ENCODE measurements at places on chromosomes 12 and 14.

- DNase-seq = no peak
Measured at GRCh38 chr12:110922652-110923051, 2.3 kb upstream of the MYL2 start.

GRCh38 chr14:38828183-38828827 lies 274.7 kb downstream of the SEC23A start:
- DNase-seq = no peak

DNA sequence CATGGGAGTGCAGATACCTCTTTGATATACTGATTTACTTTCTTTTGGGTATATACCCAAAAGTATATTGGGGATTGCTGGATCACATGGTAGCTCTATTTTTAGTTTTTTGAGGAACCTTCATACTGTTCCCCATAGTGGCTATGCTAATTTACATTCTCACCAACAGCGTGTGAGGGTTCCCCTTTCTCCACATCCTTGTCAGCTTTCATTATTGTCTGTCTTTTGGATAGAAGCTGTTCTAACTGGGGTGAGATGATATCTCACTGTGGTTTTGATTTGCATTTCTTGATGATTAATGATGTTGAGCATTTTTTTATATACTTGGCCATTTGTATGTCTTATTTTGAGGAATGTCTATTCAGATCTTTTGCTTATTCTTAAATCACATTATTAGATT lies 44.1 kb upstream of the JDP2 start:
- no peak for DNase-seq

GRCh38 chr12:132523576-132524331 lies 33.8 kb downstream of the FBRSL1 start:
- DNase-seq = no peak

GRCh38 chr12:12600659-12601058 lies 11.0 kb upstream of the CREBL2 start:
- no peak for DNase-seq

DNA sequence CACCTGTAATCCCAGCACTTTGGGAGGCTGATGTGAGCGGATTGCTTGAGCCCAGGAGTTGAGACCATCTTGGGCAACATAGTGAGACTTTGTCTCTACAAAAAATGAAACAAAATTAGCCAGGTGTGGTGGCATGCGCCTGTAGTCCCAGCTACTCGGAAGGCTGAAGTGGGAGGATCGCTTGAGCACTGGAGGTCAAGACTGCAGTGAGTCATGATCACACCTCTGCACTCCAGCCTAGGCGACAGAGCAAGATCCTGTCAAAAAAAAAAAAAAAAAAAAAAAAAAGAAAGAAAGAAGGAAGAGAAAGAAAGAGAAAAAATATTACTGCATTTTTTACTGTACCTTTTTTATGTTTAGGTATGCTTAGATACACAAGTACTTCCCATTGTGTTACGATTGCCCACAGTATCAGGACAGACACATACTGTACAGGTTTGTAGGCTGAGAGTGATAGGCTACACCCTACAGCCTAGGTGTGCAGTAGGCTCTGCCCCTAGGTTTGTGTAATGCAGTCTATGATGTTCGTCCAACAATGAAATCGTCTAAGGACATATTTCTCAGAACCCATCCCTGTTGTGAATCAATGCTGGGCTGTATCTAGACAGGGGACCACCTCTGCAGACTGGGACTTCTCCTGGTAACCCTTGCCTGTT lies 160.4 kb upstream of the PWP1 start:
- DNase-seq = no peak

- DNase-seq = no peak
Measured at GRCh38 chr14:102605029-102605428, 12.6 kb downstream of the RCOR1 start.

DNA sequence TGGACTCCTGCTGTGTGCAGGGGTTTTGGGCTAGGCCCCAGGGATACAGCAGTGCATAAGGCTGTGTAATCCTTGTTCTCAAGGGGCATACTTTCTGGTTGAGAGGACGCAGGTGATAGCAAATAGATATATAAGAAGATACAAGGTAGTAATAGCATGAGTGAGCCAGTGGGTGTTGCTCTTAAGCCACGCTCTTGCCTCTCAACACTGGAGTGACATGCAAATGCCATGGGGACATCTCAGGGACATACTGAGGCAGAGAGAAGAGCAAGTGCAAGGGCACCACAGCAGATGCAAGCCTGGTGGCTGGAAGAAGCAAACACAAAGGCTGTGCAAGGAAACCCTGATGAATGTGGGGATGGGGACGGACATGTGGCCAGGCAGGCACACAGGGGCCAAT lies 223.3 kb downstream of the CHST11 start:
- DNase-seq = no peak

DNA sequence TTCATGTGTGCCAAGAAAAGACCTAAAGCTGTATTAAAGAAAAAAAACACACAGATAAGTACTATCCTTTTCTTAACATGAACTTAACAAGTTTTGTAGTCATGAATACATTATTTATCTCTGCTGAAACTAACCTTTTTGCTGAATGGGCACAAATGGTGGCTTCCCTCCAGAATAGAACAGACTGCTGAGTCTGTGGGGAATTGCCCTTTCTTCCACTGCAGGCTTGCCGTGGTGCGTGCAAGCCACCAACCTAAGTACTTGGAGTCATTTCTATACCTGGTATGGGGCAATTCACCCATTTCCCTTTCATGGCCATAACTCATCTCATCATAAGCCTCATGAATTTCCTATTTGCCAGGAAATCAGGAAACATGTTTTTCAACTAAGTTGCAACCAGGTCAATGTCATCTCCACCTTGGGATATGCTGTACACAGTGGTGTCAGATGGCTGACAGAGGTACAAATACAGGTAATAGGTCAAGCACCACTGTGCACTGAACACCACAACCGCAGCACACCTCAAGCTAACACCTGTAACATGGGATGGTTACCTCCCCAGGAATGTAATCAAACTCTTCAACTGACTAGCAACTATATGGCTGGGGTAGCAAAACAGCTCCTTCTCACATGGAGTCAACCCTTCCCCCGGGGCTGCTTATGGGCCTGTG lies 49.9 kb downstream of the CATSPERB start:
- DNase-seq = no peak

DNA sequence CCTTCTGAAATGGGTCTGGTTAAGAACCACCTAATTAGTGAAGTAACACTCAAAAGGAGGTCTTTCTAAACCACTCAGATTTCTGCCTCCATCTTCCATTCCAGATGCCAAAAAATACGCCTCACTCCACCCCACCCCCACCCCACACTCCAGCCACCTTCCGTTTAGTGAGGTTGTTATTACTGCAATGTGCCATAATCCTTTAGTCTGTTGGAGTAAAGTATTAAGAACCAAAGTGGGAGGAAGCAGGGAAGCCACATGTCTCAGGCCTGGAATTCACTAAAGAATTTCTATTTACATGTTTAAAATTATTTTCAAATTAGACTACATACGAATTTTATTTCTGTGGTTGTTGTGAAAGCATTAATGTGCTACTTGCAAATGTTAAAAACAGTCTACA lies 7.4 kb downstream of the KIF21A start:
- no peak for DNase-seq

DNA sequence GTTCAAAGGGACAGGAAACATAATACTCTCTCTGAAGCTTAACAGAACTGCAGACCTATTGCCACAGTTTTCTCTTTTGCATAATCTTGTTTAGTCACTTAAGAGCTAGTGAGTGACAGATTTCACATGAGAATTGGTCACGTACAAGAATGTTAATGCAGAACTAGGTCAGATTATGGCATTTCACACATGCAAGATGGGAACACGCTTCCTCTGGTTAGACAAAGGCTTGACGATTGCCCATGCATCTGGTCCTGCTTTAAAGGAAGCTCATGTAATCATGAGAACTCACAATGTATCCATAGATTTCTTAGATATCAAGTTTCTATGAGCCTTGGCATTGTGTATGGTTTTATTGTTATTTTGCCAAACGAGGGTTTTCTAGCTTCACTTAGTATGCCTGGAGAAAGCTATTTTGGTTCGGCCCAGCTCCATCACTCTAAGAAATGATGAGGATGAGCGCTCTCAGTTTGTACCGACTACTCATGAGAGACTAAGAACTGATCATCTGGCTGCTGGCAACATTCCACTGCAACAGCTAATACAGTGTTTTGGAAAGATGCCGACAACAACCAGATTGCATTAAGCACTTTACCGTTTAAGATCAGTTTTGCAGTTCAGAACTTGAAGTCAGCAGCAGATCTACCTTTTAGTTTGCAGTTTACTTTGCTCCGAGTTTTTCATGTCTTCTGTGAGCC lies 380.0 kb downstream of the DIO2 start:
- no peak for DNase-seq

DNA sequence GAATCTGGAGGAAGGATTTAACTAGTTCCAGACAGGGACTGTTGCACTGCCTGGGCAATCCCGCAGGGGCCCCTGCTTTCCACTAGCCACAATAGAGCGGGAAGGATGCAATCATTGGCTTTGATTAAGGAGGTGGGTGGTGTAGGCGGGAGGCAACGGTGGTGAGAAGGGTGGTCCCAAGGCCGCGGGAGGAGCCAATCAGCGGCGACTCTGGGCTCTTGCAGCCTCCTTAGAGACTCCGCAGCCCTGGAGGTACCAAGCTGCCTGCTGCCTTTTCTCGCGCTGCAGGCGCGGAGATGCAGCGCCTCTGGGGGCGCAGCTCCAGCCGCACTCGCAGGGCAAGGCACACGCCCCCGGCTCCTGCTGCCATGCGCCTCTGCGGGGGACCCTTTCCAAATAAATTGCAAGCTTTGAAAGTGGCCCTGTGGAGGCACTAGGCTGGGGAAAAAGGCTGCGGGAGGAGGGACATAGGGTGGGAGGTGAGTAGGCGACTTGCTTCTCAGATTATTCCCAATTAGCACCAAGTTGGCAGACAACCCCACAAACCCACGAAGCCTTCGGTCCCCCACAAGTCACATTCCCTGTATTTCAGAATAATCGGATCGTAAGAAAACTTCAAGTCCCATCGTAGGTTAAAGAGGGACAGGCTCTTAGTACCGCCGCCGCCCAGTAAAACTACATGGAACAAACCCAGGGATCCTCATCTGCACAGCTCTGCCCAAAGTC lies 858 bp upstream of the KCNA1 start:
- no peak for DNase-seq

DNA sequence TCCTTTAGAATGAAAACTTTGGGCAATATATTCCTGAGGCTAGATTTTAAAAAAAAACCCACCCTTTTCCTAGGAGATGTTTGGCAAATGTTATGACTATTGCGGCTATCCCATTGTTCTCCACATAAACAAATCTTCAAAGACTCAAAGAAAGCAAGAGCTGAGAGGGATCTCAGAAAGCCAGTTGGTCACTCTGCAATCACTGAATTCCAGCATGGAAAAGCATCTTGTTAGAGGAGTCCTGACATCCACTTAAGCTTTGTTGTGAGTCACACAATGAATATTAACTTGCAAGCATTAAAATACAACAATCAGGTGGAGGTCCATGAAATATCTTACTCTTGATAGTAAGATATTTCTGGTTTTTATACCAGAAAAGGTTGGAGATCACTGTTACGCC lies 11.0 kb upstream of the PTPRB start:
- DNase-seq = no peak

DNA sequence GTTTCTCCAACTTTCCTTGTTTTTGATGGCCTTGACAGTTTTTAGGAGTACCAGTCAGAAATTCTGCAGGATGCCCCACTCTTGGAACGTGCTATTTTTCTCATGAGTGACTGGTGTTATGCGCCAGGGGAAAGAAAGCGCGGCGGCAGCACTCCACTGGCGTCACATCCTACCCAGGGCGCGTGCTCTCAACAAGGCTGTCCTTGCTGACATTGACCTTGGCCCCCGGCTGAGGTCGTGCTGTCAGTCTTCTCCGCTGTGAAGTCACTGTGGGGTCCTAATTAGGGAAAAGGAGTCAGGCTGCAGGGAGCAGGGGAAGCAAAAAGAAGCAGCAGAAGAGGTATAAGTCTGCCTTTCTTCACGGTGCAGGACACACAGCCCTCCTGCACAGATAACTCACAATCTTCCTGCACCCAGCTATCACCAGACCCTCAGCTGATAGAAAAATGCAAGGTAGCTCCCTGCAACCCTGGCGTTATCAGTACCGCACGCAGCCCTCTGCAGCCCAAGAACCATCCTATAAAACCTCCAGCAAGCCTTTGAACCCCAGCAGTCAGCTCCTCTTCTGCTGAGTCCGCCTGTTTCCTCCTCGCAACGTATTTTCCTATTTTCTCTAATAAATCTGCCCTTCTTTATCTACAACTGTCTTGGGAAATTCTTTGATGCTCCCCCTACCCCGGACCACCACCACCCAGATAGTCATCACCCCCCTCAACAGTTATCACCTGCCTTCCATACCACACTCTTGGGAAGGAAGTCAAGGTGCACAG lies 48.0 kb upstream of the C14orf180 start:
- DNase-seq = no peak

GRCh38 chr14:37985826-37986470 lies 221.8 kb upstream of the SSTR1 start:
- DNase-seq = no peak

DNA sequence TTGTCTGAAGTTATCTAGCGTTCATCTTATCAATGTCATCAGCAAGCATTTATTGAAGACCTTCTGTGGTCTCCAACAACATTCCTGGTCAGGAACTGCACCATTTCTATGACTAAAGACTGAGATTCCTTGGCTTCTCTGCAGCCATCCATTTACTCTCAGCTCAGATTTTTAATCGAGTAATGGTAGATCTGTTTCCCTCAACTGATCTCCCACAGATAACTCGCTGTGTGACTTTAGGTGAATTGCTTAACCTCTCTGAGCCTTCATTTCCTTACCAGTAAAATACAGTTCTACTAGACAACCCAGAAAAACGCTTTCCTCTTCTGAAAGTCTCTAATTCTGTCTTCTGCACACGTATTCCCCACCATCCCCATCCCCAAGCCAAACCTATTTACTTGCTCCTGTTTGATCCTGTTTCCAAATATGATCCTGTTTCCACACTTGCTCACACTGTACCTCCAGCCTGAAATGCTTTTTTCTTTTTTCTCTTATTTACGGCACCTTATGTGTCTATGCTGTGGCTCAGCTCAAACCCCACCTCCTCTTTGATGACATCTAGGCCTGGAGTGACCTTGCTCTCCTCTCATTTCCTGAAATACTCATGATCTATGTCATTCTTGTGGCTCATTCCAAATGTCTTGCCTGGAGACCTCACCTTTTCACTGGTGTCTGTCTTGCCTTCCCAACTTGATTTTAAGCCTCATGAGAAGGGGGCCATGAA lies 21.8 kb downstream of the PLXNC1 start:
- DNase-seq = no peak

GRCh38 chr14:105209091-105209490 lies 28.0 kb upstream of the NUDT14 start:
- no peak for DNase-seq

- DNase-seq = no peak
Measured at GRCh38 chr14:51680031-51680430, 28.3 kb downstream of the FRMD6 start.

GRCh38 chr12:2980630-2981029 lies 21.4 kb downstream of the TEAD4 start:
- DNase-seq = no peak

DNA sequence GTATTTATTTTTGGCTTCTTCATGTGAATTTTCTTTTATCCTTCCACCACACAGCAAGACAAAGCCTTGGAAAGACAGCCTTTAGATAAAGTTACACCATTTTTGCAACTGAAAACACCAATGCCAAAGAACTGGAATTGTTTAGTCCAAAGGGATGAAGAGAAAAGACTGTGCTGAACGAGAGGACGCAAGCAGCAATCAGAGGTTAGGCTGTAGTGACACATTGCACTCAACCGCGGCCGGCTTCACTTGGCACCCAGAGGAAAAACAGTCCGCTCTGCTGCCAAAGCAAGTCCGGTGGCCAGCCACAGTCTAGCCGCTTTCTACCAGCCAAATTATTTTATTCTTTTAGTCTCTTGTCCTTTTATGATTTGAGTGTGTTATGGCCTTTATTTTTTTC lies 49.1 kb upstream of the KCNJ8 start:
- DNase-seq = no peak

GRCh38 chr14:72675126-72675525 lies 218.8 kb downstream of the DPF3 start:
- no peak for DNase-seq
